Stimulated activated CD8-positive, alpha-beta memory T cell treated with anti-CD3 and anti-CD28 coated beads, Interleukin-4, amount 100 ng/mL, for 48 hours (primary cell): ENCODE measurements at places on chromosomes 12 and 14.

DNA sequence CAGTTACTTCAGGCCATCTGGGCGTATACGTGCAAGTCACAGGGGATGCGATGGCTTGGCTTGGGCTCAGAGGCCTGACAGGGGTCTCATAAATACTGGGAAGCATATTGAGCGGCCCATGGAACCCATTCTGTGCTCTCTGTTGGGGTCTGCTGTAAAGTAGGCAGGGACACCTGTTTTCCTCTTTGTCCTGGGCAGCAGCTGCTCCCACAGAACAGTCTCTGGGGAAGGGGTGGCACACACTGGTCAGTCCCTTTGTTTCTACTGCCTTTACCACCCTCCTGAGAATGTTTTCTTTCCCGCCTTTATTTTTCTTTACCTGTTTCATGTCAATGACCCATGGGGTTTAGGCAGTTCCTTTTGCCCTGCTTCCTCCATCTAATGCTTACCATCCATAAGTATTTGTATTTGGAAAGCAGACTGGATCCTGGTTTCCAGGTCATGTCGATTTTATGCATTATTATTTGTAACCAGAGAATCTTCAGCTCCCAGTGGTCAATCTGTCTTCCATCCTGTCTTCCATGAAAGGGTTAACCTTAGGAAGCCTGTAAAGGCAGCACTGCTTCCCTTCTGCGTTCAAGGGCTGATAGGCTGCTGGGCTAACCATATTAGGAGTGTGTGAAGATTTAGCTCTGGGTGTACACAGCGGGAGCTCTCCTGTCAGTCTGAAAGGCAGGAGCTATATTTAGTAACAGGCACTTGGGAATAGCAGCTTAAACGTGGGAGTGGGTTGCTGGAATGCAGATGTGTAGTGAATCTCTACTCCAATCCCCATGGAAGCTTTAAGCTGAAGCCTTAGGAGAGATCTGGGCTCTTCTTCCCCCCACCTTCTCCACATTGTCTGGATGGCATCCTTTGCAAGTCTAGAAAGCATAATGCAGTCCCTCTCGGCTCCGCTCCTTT, 124.0 kb downstream of the DYRK2 start:
- DNase-seq = no peak

DNA sequence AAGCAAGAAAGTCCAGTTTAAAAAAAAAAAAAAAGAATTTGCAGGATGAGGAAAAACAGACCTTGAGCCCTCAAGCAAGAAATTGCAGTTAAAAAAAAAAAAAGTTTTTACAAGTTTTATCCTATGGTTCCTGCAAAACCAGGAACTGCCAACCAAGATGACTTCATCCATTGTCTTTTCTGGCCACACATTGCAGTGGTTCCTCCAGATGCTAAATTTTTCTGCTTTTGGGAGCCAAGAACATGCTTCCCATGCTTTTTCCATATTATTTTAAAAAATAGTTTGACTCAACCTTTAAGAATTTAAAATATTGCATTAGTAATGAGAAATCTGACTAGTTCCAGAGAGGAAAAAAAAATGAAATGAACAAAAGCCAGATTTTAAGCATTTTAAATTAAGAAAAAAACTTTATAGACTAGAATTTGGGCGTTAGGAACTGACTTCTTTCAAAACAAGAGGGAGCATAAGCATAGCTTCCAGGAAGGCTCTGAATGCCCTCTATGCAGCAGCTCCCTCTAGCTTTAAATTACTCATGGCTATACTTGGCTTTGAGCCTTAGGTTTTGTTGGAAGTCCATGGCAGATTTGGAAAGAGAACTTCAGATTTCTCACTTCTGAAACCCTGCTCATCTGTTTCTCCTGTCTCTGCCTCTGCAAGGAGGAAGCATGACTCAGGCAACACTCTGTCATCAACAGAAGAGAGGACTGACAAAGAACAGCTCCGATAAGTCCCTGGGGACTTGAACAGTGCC, 124.5 kb downstream of the GPR65 start:
- no peak for DNase-seq

- peak; percentile 44 for DNase-seq
These were observed 13.2 kb downstream of the TRIP11 start for GRCh38 chr14:92026548-92027190.

DNA sequence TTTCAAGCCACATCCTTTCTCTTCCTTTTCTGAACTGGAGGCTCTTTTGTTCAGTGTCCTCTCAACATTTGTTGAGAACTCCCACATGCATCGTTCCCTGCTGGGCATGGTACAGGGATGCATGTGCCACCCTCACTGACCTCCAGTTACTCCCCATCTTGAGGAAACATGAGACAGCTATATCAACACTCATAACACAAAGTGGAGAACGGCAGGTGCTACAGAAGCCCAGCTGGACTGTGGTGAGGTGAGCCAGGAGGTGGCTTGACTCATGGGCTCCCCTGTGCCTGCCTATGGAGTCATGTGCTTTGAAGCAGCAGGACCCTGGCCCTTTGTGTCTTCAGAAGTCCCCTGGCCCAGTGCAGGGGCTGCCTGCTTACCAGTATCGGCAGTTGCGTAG, 9.7 kb downstream of the MYH6 start:
- DNase-seq = no peak

DNA sequence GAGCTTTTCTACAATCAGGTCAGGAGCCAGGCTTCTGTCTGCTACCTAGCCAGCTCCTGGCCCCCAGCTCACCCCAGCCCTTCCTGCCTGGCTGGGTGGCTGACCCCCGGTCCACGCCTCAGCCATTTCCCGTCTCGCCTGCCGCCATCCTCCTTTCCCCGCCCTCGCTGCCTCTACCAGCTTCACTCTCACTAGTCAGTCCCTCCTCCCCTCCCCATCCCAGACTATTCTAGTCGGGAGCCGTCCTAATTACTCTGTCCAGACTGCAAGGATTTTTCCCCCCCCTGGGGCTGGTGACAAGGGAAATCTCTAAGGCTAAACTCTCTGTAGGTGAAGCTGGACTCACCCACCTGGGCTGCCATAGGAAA, 825 bp downstream of the DHH start:
- DNase-seq = no peak

DNA sequence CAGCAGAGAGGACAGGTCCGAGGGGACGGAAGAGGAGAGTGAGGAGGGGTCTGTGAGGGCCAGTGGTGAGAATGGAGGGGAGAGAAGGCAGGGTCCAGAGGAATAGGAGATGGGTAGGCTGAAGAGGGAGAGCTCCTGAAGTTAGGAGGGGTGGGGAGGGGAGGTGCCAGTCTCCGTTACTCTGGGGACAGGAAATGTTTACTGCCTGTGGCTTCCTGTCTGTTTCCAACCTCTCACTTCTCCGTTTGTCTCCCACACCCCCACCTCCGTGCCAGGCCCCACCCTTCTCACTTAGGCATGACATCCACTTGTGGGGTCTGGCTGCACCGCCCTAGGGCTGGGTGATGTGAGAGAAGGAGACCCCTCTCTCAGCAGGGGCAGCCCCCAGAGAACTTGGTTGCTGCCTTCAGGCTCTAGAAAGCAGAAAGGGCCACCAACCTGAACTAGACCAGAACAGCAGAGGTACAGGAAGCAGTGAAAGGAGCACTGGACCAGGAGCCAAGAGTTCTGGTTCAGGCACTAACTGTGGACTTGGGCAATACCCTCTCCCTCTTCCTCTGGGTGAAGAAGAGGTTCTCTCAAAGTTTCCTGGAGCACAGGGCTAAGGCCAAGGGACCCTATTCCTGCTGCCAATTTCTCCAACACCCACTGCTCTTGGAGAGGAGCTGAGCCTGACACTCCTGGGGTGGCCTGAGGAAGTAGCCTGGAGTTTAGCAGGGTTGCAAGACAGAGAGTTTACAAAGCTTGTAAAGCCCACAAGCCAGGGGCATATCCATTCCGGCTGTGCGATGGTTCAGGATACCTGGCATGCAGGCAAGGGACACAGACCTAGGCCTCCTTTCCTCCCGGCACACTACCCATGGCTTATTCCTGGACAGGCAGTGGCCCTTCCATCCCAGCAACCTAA, 5.5 kb downstream of the ITGA5 start:
- DNase-seq = peak; percentile 79

DNA sequence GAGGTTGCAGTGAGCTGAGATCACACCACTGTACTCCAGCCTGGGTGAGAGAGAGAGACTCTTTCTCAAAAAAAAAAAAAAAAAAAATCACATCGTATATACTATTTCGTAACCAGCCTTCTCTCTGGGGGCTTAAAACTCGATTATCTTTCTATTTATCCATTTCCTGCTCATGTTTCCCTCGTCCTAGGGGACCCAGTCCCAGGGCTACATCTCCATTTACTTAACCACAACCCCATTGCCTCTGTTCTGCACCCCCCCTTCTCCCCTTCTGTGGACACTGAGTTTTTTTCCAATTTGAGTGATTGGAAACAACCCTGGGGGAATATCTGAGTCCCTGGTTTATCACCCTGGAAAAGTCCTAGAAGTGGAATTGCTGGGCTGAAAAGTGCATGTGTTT, 36.2 kb upstream of the YY1 start:
- no peak for DNase-seq

DNA sequence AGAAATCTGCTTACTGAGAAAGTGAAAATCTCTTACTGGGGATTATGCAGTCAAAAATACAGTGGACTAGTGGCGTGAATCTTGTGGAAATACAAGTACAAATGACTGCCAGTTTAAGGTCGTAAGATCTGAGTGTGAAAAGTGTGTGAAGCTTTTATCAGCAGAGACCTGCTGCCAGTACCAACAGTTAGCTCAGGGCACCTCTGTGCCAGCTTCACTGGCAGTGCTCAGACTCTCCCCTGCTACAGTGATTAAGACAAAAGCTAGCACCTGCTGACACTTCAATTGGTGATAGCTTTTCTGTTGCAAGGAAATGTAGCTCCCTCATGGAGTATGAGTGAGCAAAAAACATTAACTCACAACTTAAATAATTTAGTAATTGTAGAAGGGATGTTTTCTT, 185.1 kb downstream of the ANO6 start:
- DNase-seq = no peak

DNA sequence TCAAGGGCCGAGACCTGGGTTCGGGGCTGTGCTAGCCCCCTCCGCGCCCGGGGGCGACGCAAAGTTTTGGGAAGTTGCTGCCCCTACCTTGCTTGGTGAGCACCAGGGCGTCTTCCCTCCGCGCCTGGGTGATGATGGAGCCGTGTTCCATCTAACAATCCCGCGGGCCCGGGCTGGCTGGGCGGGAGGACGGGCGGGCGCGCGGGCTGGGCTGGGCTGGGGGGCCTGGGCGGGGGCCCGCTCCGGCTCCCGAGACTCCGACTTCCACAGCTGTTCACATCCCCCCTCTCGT, 298 bp downstream of the CTDSP2 start:
- no peak for DNase-seq

- no peak for DNase-seq
These were observed 50.9 kb downstream of the RIN3 start for GRCh38 chr14:92564344-92565039.
